ENCODE measurements at places on chromosomes 3 and 15.

DNA sequence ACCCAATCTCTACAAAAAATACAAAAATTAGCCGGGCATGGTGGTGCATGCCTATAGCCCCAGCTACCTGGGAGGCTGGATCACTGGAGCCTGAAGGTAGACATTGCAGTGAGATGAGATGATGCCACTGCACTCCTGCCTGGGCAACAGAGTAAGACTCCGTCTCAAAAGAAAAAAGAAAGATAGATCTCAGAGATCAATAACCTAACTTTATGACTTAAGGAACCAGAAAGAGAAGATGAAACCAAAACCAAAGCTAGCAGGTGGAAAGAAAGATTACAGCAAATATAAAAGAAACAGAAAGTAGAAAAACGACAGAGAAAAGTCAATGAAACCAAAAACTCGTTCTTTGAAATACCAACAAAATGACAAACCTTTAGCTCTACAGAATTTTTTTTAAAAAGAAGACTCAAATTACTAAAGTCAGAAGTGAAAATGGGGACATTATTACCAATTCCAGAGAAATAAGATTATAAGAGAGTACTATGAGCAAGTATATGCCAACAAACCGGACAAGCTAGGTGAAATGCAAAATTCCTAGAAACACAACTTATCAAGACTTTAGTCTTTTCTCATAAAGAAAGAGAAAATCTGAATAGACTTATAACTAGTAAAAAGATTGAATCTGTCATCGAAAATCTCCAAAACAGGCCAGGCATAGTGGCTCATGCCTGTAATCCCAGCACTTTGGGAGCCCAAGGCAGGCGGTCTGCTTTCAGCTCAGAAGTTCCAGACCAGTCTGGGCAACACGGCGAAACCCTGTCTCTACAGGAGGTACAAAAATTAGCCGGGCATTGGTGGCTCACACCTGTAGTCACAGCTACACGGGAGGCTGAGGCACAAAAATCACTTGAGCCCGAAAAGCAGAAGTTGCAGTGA, 35.0 kb downstream of the ACAP2 start:
- no peak for DNase-seq

DNA sequence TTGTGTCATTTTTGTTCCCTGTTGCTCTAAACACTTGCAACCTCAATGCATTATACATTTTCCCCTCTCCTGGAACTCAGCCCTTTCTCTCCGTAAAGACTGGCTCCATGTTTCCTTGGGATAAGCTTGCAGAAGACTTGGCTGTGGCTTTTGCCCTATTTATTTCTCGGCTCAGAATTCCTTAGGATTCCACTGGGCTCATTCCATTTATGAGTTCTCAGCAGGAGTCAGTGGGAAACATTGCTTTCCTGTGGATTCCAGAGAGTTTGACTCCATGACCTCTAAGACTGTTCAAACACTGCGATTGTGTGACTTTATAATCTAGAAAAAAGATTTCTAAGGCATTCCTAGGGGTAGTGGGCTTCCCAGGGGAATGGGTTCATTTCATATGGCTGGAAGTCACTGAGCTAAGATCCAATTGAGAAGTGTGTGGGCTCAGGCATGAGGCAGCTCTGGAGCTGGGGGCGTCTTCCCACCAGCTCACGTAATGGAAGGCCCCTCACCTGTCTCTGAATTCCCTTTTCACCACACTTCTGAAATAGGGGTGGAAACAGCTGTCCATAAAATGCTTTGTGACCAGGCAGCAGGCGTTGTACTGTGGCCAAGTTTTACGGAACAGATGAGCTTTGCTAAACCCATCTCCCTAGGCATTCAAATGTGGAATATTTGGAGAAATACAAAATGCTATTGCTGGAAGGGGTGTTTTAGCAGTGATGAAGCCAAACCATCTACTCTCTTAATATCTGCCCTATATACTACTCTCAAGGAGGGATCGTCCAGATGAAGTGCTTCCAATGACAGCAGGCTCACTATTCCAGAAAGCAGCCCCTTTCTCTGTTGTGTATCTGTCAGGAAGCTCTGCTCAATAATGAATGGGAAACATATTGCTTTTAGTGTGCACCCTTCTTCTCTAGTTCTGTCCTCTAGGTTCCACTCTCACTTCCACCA, 91.8 kb upstream of the BCL6 start:
- no peak for DNase-seq

DNA sequence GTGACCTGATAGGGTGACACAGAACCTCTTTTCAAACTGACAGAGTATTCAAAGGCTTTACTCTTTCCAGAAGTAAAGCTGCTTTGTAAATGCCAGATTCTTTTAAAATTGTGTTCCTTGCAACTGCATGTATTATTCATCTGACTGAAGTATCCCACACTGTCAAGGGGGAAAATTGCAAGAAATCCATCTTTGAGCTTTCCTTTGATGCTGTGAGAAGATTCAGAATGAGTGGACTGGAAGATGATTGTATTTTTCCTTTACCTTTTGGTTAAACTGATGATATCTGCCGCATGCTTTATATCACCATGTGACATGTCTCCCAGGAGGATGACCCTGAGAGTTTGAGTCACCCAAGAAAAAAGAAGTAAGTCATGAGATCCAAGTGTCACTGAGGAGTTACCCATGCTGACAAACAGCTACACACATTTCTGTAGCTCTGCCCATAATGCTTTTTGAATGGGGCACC, 250.8 kb upstream of the CBLB start:
- DNase-seq = no peak

GRCh38 chr15:52649686-52650085, 29.5 kb downstream of the ATOSA start:
- no peak for DNase-seq

DNA sequence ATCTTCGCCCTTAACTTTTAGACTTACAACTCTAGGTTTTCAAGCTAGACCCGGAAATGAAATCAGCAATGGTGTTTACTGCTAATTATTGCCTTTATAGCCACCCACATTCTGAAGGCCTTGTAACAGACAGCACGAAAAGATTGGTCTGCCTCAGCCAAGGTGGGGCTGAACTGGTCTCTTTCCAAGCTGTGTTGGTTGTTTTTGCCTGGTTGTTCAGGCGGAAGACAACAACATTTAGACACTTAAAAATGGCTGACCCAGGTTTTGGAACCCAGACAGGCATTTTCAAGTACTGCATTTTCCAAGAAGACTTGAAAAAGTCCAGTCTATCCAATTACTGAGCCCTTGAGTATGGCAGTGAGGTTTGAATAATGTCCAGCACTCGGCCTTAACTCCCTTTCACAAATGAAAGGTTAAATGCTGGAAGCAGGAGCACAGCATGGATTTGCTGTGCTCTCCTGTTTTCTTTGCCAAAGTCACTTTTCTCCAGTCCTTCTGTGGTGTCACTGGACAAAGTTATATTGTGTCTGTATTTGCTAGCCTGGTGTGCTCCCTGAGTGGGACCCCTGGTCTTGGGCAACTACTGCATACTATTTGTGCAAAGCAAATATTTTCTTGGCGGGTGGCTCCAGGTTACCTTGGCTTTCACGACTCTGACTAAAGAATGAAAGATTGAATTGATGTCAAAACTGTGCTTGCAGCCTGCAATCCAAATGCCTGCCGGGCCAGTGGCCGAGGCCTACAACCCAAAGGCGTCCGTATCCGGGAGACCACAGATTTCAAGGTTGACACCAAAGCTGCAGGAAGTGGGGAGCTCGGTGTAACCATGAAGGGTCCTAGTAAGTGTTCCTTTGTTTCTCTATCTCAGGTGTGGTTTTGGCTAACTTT, 93.5 kb downstream of the FLNB start:
- no peak for DNase-seq

DNA sequence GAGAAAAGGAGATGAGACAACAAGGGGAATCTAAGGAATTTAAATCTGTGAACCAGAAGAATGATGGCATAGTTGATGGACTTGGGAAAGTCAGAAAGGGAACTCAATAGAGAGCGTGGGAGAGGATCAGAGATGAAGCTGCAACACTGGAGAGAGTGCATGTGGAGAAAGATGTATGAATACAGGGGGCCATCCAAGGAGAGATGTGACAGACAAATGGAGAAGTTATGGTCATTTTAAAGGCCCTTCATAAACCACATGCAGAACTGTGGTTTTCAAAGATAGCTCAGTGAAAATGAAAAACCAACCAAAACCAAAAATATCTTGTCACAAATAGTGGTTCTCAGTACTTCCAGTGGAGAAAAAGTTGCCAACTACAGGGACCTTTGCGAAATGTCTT, 265.2 kb downstream of the SUCLG2 start:
- no peak for DNase-seq

GRCh38 chr3:67804089-67804488, 149.7 kb upstream of the SUCLG2 start:
- DNase-seq = no peak

- no peak for DNase-seq
Observed at GRCh38 chr3:65960087-65960486, 78.6 kb downstream of the MAGI1 start.

DNA sequence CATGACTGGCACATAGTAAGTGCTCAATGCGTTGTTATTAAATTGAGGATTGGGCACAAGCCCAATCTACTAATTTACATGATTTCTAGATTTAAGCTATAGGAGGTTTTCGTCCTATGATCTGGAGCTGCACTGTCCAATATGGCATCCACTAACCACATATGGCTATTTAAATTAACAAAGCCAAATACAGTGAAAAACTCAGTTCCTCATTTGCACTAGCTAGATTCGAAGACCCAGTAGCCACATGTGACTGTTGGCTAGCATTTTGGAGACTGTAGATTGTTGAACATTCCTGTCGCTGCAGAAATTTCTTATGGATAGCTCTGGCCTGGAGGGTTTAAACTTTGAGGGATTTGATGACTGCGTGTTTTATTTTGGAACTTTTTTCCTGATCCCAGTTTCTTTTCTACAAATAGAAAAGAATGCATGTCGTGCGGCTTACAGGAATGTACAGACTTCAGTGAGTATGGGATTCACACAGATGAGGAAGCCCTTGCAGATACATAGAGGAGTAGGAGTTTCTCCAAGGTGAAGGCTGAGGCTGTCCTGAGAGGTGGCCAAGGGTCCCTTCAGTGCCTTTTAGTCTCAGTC, 82.8 kb downstream of the SLCO3A1 start:
- no peak for DNase-seq

GRCh38 chr15:100284701-100285100, 57.1 kb downstream of the ADAMTS17 start:
- DNase-seq = no peak

GRCh38 chr15:43931790-43932435, 105.1 kb downstream of the WDR76 start:
- DNase-seq = no peak

GRCh38 chr3:178856804-178857203, 214.8 kb downstream of the ZMAT3 start:
- peak; percentile 30 for DNase-seq

- DNase-seq = no peak
Observed at GRCh38 chr3:177320765-177321247, 123.5 kb upstream of the TBL1XR1 start.

GRCh38 chr3:150868282-150868681, 37.0 kb downstream of the MINDY4B start:
- DNase-seq = no peak

DNA sequence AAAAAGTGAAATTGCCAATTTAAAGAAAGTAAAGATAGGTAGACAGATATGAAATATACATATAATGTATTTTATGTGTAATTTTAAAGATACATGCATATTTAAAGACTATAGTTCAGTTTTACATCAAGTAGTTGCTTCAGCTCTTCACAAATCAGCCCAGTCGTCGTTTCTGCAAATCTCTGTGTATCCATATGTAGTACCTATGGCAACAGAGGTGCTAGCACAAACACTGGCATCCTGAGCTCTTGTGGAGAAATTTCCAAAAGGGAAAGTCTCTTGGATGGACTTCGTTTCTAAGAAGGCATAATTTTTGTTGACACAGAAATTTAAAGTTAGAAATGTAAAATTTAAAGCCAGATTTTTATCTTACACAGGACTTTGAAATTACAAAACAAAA, 1284.7 kb downstream of the ROBO1 start:
- no peak for DNase-seq

GRCh38 chr3:153252963-153253362, 90.9 kb downstream of the RAP2B start:
- DNase-seq = no peak

- no peak for DNase-seq
Observed at GRCh38 chr3:26623419-26624208, 1.0 kb downstream of the LRRC3B start.

- no peak for DNase-seq
Observed at GRCh38 chr3:138328341-138328740, 1.3 kb downstream of the NME9 start.

DNA sequence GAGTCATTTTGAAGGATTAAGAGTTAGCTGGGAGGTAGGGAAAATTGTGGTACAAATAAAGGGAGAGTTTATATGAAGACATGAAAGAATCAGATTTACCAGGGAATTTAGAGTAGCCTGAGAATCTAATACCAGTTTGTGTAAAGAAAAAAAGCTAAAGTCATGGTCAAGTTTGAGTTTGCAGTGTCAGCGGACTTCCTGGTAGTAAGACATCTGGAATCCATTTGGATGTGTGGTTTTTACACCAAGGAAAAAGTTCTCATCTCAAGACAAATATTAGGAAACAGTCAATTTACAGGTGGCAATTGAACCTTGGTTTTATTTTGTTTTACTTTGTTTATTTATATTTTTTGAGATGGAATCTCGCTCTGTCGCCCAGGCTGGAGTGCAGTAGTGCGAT, 1.5 kb upstream of the P2RY12 start:
- no peak for DNase-seq

DNA sequence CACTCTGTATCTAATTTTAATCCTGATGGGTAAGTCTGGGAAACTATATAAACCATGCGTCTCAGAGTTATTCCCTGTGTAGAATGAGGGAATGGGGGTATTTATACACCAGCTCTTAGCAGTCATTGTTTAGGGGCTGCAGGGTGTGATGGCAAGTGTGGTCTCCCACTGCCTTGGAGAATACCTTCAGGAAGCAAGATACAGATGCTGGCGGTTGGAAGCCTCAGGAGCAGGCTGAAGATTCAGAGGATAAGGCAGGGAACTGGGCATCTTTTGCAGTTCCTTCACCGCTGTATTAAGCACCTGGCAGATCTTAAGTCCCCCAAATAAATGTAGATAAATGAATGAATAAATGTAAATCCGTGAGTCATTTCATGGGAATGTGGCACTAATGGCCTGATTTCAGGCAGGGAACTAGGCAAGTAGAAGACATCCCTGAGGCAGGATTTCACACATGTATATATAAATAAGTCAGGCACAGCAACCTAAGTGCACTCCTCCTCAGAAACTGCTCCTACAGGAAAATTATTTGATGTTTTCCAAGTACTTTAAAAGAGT, 209.2 kb upstream of the GADL1 start:
- no peak for DNase-seq

- no peak for DNase-seq
Observed at GRCh38 chr3:256501-256900, 59.9 kb downstream of the CHL1 start.

DNA sequence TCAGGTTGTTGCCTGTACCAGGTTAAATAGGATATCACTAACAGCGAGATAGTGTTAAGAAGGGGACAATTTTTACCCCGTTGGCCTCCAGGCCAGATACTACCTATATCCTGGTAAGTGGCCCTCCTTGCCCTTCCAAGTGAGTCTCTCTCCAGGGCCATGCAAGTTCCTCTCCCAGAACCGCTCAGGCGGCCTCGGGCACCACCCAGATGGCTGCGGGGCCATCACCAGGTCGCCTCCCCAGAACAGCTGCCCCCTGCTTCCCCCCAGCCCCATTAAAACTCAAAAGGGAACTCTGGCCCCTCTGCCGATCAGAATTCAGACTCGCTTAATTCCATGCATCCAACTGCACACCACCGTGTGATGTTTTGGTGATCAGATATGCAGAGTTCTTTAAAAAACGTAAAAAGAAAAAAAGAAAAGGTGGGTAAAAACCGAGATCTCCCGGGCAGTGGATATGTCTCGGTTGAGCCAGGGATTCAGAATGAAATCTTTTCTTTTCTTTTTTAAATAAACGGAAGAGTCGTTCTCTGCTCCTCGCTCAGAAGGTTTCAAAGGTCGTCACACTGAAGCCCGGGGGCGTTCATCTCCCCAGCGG, 1.9 kb upstream of the TRIM71 start:
- DNase-seq = no peak

Measured in NCI-H446 treated with DMSO at 0.1 percent for 48 hours (cell line).